ENCODE measurements at places on chromosomes 5 and 9.

- DNase-seq = no peak
These were observed 1.7 kb downstream of the GFM2 start for GRCh38 chr5:74765201-74765600.

DNA sequence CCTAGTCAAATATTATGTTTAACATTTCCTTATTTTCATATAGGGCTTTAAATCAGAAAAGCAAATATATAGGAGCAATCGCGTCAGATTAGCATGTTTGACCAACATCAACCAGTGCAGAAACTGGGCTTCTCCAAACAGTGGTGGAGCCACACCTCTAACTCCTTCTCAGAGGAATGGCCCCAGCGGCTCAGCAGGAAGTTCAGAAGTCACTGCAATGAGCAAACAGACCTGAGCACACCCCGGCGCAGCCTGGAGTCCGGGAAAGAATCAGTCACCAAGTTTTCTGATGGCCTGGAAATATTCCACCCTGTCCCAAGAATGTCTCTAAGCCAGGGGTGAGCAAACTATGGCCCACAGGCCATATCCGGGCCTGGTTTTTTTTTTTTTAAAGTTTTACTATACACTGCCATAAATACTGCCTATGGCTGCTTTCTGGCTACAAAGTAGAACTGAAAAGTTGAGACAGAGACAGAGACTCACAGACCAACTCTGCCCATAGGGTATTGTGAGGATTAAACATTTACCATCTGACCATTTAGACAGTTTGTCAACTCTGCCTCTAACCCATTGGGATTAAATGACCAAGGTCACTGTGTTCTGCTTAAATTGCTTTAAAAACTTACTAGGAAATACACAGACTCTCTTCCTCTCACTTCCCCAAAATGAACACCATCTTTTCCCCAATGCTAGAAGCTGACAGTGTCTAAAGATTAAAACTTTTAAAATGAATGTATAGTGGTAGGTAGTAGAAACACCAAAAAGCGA, 5.4 kb downstream of the GOLM1 start:
- peak; percentile 64 for DNase-seq

DNA sequence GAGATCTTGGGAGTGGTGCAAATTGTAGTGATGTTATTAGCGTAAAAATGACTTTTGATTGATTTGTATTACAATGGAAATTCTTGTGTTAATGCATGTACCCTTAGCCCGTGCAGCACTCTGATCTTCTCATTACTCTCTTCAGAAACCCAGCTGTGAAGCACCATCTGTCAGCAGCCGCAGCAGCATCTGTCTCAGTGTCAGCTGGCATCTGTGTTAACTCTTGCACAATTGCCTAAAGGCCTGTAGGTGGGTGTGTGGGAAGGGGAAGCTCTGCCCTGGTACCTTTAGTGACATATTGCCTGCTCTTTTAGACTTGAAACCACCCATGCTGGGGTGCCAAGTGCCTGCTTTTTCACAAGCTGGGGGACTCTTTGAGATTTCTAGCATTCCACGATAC, 101.3 kb downstream of the FBXL7 start:
- DNase-seq = no peak

- no peak for DNase-seq
These were observed 13.9 kb downstream of the SLC36A1 start for GRCh38 chr5:151461312-151461711.

DNA sequence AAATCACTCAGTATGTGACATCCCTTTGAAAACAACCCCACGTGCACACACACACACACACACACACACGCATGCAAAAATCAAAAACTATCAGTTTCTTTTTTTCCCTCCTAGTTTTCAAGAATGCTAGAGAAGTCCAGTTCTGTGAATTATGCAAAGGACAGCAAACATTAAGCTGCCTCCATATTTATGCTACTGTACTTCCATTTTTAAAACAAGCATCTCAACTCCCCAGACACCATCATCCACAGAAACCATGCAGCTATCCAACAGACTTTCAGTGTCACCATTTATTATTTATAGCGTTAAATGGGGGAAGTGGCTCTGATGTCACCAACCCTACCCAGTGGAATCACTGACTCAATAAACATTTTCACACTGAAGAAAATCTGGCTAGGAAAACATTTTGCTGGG, 1.6 kb downstream of the FBXW11 start:
- DNase-seq = no peak

DNA sequence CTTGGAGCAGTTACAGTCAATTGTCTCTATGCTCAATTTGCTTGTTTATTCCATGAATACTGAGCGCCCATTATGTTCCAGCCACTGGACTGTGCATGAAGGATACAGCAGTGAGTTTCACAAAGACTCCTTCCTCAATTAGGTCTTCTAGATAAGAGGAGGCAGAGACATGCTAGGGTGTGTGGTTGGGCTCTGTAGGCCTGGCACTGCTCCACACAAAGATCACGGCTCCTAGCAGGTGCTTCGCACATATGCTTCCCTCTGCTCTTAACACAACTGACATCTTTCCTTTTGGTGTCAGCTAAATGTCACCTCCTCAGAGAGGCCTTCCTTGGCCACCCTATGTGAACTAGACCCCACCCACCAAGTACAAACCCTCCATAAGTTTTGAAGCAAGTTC, 10.9 kb downstream of the IL12B start:
- no peak for DNase-seq

- no peak for DNase-seq
These were observed 563.7 kb upstream of the DAP start for GRCh38 chr5:11324521-11325289.

DNA sequence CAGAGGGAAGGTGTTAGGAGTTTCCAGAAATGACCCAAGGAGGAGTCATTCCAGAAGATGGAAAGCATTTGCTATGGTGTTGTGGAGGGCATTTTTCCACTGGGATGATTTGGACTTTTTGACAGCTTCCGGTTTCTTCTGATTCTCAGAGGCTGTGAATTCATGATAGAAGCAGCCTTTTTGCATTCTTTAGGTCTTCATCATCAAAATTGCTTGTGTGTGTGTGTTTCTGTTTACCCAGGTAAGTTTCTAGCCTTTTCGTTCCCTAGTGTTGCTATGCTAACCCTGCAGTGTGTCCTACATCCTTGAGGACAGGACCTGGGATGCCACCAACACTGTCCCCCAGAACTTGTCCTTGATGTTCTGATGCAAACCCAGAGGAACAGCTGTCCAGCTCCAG, 19.6 kb downstream of the IRX1 start:
- no peak for DNase-seq

- no peak for DNase-seq
These were observed 3.5 kb upstream of the AIF1L start for GRCh38 chr9:131092548-131093440.

DNA sequence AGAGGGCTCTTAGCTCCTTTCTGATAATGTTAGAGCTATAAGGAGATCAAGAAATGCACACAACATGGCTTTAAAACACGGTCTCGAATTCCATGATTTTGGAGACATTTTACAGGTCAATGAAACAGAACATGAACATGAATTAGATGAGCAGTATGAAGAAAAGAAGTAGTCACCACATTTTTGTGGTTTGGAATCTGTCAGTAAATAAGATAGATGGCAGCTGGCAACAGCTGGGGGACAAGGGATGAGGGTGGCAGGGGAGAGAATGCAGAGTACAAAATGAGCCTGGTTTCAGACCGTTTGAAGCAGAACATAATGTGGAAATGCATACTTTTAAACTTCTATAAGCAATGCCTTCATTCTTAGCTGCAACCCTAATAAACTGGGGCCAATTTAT, 107.1 kb downstream of the OXCT1 start:
- no peak for DNase-seq

GRCh38 chr5:15020736-15021135, 149.2 kb upstream of the ANKH start:
- no peak for DNase-seq

DNA sequence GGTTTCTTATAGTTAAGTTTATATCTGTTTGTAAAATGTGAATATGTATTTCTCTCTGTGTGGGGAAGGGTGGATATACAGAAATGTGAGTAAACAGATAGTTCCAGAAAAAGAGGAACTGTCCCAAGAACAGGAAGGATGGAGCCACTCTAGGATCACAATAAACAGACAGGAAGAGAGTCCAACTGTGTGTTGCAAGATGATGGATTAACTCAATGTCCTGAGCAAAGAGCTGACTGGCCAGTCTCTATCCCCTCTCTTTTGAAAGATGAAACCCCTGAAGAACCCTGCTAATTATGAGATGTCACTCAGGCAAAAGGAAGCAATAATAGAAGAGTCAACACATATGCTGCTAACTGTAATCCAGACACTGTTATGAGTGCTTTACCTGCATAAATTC, 202.7 kb downstream of the SEMA6A start:
- no peak for DNase-seq

- no peak for DNase-seq
These were observed 9.7 kb upstream of the SPZ1 start for GRCh38 chr5:80309871-80310665.

DNA sequence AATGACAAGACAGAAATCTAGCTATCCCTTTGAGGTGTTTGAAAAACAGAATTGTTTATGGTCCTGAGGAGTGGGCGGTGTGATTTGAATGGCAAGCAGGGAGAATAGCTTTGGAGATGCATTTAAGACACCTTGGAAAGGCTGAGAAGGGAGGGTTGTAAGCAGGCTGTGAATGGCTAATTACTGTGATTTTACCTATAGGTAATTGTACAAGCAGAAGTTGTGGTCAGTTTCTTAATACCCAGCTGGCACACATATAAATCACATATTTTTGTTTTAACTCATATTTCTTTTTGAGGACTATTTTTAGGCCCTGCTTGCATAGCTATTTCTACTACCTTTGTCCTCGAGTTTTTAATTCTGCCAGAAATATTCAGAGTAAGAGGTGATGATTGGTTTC, 248.6 kb downstream of the KDM4C start:
- no peak for DNase-seq

GRCh38 chr5:122311961-122312590, at the start of gene SNCAIP:
Gene SNCAIP, plus strand, starts transcription at chr5:122312237. Its CDS starts 78,898 bp downstream, at chr5:122391135.
- DNase-seq = peak; percentile 62

GRCh38 chr9:132293145-132293721, 61.6 kb downstream of the SETX start:
- no peak for DNase-seq

GRCh38 chr5:119080936-119081335, 10.0 kb downstream of the DMXL1 start:
- no peak for DNase-seq

GRCh38 chr9:121404906-121405305, 34.9 kb upstream of the STOM start:
- no peak for DNase-seq

DNA sequence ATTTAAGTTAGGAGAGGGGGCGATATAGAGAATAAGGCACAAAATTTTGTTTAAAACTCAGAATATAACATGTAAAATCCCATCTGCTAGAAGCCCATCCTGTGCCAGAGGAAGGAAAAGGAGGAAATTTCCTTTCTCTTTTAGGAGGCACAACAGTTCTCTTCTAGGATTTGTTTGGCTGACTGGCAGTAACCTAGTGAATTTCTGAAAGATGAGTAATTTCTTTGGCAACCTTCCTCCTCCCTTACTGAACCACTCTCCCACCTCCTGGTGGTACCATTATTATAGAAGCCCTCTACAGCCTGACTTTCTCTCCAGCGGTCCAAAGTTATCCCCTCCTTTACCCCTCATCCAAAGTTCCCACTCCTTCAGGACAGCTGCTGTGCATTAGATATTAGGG, 18.3 kb downstream of the MOCS2 start:
- no peak for DNase-seq

- no peak for DNase-seq
These were observed 19.8 kb downstream of the BARHL1 start for GRCh38 chr9:132602207-132602606.

DNA sequence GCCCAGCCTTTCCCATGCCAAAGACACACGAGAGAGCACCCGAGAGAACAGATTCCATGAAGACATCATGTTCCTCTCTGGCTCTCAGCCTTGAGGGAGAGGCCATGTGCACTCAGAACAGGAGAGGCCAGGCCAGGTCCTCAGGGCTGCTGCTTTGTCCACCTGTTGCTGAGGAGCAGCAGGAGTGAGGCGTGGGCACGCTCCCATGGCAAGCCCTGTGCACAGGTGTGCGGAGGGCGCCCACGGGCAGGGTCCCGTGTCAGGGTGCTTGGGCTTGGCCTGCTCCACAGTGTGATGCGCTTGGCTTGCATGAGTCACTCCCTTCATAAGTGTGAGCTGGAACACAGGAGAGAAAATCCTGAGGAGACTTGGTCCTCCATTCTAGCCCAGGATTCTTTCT, 27.4 kb downstream of the ZNF354A start:
- no peak for DNase-seq

- DNase-seq = no peak
These were observed 83.1 kb upstream of the SPOCK1 start for GRCh38 chr5:137582218-137582617.

- DNase-seq = no peak
These were observed 626.5 kb upstream of the ZNF608 start for GRCh38 chr5:125372694-125373631.

- no peak for DNase-seq
These were observed 8.8 kb downstream of the BTF3 start for GRCh38 chr5:73507062-73507461.

GRCh38 chr9:134320126-134320867, 6.0 kb upstream of the RXRA start:
- no peak for DNase-seq

- no peak for DNase-seq
These were observed 184.5 kb upstream of the PTGER4 start for GRCh38 chr5:40495237-40495635.

GRCh38 chr5:13278811-13279210, 665.7 kb downstream of the DNAH5 start:
- DNase-seq = no peak

DNA sequence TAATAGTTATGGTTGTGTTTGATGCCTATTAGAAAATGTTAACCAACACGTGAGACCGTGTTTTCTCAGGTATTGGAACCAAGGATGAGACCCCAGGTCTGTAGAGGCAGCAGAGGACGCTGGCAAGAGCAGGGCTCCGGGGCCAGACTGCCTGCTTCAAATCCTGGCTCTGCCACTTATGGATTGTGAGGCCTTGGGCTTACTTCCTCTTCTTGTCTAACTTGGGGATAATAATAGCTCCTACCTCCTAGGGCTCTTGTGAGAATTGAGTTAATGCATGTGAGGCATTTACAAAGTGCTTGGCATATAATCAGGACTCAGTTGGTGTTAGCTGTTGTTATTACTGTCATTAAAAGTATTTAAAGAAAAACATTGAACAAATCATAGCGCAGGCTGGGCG, 85.5 kb upstream of the PITX1 start:
- no peak for DNase-seq

Data from NCI-H526 (cell line).